ENCODE measurements at places on chromosomes 16 and 17. TPM values are rescaled to one million over a fixed set of nuclear protein-coding genes. Genes with fewer than 3 reads are reported as not detected.

GRCh38 chr16:49194537-49195236, 87.0 kb downstream of the CBLN1 start:
- no peak for DNase-seq

The RSKR gene
- total RNA-seq, result 7.6 TPM

- no peak for DNase-seq
These were observed 282.9 kb upstream of the N4BP1 start for GRCh38 chr16:48892893-48893292.

The CCL16 gene
- not detected for total RNA-seq

GRCh38 chr16:11175787-11176341, 80.1 kb downstream of the SOCS1 start:
- DNase-seq, result no peak

GRCh38 chr16:73601911-73602310, 554.0 kb upstream of the ZFHX3 start:
- no peak for DNase-seq

- DNase-seq, result no peak
These were observed 260.4 kb upstream of the TBX2 start for GRCh38 chr17:61139219-61139618.

The KRT32 gene
- total RNA-seq, result not detected
